ENCODE measurements at places on chromosomes 2 and 18.

DNA sequence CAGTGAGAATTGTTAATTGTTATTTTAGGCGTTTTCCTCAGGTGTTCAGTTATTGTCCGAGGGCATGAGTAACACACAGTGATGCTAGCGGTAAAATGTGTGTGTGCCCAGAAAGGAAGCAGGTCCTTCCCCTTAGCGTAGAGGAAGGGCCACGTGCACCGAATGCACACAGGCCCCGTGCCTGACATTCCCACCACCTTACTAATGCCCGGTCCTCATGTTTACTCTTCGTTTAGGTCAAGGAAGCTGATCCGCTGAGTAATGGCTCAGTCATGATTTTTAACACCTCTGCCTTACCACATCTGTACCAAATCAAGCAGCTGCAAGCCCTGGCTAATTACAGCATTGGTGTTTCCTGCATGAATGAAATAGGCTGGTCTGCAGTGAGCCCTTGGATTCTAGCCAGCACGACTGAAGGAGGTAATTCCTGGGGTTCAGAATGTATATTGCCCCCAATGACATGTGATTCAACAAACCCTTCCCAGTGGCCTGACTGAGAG is 76.7 kb downstream of the MERTK start:
- no peak for DNase-seq

DNA sequence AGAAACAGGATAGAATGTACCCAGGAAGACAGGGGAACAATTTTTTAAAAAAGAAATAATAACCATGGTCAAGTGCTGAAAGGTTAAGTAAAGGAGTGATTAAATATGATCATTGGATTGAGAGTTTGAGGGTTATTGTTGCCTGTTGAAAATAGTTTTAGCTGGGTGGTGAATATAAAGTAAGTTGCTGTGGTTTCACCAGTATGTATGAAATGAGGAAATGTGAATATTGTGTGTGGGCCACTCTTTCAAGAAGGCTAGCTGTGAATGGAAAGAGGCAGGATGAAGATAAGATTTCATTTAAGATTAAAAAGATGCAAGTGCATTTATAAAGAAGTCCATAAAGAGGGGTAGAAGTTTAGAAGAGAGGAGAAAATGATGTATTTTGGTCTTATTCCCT is 53.8 kb downstream of the GULP1 start:
- DNase-seq = no peak

DNA sequence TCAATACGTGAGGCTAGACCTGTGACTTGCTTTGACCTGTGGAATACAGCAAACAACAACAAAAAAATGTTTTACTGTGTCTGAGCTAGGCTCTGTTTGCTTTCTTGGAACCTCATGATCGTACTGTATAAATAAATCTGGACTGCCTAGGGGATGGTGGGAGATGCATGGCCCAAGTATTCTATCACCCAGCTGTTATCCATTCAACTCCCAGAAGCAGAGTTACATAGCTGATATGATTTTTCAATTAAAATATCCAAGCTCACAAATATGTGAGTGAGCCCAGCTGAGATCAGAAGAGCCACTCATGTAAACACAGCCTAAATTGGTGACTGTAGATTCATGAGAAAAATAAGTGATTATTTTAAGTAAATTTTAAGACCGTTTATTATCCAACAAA is 154.1 kb upstream of the THUMPD2 start:
- DNase-seq = no peak

DNA sequence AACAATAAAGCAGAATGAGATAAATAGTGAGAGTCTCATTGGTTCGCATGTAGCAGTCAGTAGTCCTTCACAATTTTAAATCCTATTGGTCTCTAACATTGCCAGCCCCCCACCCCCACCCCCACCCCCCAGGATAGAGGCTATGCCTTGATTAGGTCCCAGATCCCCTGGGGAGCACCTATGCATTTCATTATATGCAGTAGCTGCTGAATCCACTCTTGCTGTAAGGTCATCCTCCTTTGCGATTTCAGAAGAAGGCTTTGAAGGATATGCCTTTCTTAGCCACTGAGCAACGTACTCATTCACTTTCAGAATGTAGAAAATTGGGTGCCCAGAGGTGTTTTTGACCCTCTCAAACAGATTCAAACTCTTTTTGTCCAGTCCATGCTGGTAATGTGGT is 382.8 kb upstream of the GALNT5 start:
- DNase-seq = no peak

GRCh38 chr18:79323471-79323870 is 72.3 kb upstream of the NFATC1 start:
- DNase-seq = no peak

- DNase-seq = no peak
These were observed 644 bp downstream of the ONECUT2 start for GRCh38 chr18:57435846-57436190.

DNA sequence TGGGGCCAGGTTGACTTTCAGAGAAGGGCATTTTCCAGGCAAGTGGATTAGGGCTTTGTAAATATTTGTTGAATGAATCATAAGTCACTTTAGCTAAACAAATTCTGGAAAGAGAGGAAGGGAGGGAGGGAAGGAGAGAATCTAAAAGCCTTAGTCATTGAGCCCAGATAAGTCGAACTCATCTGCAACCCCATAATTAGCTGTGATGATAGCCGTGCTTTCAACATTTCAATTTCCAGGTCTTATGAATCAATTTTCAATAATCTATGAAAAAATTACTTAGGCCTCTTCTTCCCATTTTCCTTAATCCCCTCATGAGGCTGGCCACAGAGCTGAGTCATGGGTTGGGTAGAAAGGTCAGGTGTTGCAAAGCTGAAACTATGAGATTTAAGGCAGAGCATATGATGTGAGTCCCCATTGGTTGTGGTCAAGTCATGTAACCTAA is 111.9 kb upstream of the MAPRE2 start:
- no peak for DNase-seq

GRCh38 chr2:131493199-131493968 is 1.2 kb upstream of the MZT2A start:
- no peak for DNase-seq

GRCh38 chr2:196520605-196521004 is 118.9 kb upstream of the CCDC150 start:
- DNase-seq = no peak

GRCh38 chr2:23561088-23561487 is 176.1 kb downstream of the KLHL29 start:
- no peak for DNase-seq

DNA sequence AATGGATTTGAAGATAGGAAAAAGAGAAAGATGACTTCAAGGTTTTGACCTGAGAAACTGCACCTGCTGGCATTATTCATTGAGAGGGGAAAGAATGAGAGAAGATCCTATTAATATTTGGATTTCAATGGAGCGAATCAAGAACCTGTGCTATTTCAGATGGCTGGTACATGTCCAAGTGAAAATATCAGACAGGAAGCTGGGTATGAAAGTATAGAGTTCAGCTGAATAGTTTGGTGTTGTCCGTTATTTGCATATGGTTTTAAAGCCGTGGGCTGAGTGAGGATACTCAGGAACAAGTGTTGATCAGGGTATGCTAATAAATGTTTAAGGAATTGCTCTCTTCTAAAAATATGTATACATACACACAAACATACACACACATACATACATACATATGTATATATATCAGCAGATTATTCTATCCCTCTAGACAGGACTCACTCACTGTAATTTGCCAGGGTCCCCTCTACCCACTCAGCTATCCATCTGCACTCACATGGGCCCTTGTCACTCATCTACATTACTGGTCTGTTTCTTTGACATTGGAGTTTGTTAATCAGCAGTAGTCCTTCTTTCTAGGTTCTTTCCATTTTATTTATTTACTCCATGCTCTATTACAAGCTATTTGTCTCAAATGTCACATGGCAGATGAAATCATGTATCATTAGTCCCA is 33.9 kb upstream of the IKZF2 start:
- DNase-seq = no peak

DNA sequence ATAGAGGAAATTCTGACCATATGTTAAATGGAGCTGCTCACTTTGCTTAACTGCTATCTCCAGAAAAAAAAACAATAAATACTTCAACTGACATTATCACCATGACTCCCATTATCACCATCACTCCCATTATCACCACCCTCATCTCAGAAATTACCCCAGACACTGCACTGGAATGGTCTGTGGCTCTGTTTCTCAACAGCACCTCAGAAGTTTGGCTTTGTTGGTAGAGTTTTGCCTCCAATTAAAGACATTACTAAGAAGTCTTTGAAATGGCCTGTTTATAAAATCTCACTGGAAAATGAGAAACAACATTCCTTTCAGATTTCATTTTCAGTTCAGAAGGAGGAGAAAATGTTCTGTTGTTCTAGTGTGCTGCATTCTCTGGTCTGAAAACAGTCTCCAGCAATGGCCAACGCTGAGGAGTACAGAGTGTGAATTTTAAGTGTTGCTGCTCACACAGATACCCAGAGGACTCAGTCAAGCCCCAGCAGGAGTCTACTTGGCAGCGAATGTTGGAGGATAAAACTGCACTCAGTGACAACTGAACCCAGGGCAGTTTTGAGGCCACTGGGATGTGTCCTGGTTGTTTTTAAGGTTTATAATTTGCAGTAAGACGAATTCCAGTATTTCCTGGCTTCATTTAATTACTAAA is 364.5 kb upstream of the CDH2 start:
- DNase-seq = no peak

- no peak for DNase-seq
These were observed 65.7 kb upstream of the FIGN start for GRCh38 chr2:163801486-163801885.

- DNase-seq = no peak
These were observed 68.7 kb downstream of the STK39 start for GRCh38 chr2:168178520-168179324.

- DNase-seq = no peak
These were observed 96.8 kb downstream of the POLE4 start for GRCh38 chr2:75055142-75055819.

GRCh38 chr18:37334631-37335408 is 230.8 kb downstream of the CELF4 start:
- DNase-seq = no peak

GRCh38 chr2:106314444-106314843 is 120.3 kb upstream of the UXS1 start:
- DNase-seq = no peak

DNA sequence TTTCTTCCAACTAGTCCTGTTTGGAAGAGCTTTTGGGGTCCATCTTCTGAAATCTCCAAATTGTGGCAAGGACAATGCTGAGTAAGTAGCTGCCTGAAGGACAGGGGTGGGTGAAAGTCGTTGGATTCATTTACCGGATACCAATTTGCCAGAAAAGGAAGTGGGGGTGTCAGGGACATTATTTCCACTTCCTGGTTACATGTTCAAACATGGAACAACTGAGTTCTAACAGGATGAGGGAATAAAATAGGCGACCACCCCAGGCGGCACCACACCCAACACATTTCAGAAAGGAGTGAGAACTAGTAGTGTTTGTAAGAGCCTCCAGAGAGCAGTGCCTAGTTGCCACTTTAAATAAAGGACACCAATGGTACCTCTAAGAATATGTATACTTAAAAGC is 158.6 kb upstream of the SERTAD2 start:
- no peak for DNase-seq

DNA sequence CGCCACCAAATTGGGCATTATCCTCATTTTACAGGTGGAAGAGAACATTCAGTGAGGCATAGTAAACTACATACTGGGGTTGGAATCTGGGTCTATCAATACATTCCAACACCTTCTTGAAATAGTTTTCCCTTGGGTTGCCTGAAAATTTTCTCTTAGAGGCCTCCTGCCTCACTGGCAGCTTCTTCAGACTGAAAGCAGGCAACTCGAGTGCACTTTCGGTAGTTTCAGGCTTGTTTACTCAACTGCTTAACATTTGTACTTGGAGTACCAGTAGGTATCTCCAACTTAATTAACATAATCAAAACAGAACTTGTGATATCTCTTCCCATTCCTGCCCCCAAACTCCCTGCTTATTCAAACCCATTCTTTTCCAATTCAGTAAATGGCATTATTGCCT is 36.2 kb upstream of the C2orf74 start:
- DNase-seq = no peak

- no peak for DNase-seq
These were observed 17.1 kb downstream of the TMEM185B start for GRCh38 chr2:120206022-120206581.

GRCh38 chr2:71121479-71121878 is 8.6 kb downstream of the MCEE start:
- DNase-seq = no peak

GRCh38 chr18:3624546-3624934 is 174.6 kb downstream of the TGIF1 start:
- no peak for DNase-seq

DNA sequence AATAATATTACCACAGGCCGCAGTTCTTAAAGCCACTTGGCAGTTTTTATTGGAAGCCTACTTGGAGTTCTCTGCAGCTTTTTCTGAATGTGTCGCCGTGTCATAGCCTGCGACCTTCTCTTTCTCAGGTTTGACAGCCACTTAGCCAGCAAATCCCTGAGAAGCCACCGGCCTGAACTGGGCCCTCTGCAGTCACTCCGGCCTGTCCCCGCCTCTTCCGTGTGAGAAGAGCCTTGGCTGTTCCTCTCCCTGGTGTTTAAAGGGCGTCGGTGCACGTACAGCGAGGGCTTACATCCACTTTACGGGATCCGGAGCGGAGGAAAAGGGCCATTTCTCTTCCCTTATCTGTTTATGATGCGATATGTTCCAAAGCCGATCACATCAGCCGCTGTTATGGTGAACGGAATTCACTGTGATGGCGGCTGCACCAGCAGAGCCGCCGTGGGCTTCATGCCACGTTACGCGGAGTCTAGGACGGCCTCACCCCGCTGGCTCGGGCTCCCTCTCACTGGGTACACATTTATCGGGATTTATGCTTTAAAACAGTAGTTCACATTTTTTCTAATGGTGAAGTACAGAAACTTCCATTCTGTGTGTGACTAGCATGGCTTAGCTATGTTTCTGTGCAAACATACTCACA is 66.8 kb downstream of the GBX2 start:
- no peak for DNase-seq

- DNase-seq = no peak
These were observed 51.1 kb upstream of the FAM98A start for GRCh38 chr2:33650171-33650570.

DNA sequence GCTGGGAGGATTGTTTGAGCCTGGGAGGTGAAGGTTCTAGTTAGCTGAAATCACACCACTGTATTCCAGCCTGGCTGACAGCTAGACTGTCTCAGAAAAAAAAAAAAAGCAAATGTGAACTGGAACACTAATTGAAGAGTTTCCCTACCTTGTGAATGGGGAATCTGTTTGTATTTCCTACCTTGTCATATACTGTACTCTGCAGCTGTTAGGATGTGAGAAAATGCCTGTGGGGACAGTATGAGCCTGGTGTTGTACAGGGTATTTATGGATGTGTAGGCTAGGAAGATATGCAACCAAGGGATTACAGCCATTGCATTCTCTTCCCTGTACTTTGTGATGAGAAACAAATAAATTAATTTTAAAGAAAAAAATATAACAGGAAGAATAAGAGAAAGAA is 113.3 kb upstream of the FAM117B start:
- no peak for DNase-seq

GRCh38 chr18:79888016-79888415 is 63.4 kb downstream of the SLC66A2 start:
- no peak for DNase-seq

- DNase-seq = no peak
These were observed 98.0 kb downstream of the CAMKMT start for GRCh38 chr2:44459739-44460138.
